ENCODE measurements at places on chromosomes 16 and 17. TPM values are rescaled to one million over a fixed set of nuclear protein-coding genes. Genes with fewer than 3 reads are reported as not detected.

- no peak for DNase-seq
Measured at GRCh38 chr16:17632667-17633066, 161.9 kb upstream of the XYLT1 start.

DNA sequence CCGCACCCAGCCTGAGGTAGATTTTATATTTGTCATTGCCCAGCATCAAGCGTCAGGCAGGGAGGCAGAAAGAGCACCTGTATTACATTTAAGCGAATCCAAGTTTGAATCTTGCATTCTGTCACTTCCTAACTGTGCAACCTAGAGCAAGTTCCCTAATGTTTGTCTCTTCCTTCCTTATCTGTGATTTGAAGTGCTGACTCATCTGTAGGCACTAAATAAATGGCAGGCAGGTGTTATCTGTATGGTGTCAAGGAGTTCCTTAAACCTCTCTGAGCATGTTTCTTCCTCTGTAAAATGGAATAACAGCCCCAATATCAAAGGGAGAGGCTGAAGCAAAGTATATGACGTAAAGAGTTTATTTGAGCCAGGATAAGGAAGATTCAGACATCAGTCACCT lies 24.3 kb downstream of the GP2 start:
- DNase-seq: no peak

GRCh38 chr16:29816694-29817441 lies 916 bp downstream of the PAGR1 start:
- DNase-seq: peak; percentile 78

The C17orf107 gene
- 7.4 TPM for total RNA-seq

- no peak for DNase-seq
Measured at GRCh38 chr16:85290626-85291301, 178.5 kb upstream of the CIBAR2 start.

- DNase-seq: no peak
Measured at GRCh38 chr17:28906276-28906675, 3.4 kb upstream of the DHRS13 start.

GRCh38 chr17:63095459-63095858 lies 129.4 kb downstream of the TANC2 start:
- DNase-seq: no peak

The MSRB1 gene
- total RNA-seq: 13.6 TPM

GRCh38 chr16:66525396-66526180 lies 24.3 kb downstream of the TK2 start:
- DNase-seq: no peak

- DNase-seq: peak; percentile 88
Measured at GRCh38 chr16:2500918-2501750, 12.6 kb upstream of the ATP6V0C start.

DNA sequence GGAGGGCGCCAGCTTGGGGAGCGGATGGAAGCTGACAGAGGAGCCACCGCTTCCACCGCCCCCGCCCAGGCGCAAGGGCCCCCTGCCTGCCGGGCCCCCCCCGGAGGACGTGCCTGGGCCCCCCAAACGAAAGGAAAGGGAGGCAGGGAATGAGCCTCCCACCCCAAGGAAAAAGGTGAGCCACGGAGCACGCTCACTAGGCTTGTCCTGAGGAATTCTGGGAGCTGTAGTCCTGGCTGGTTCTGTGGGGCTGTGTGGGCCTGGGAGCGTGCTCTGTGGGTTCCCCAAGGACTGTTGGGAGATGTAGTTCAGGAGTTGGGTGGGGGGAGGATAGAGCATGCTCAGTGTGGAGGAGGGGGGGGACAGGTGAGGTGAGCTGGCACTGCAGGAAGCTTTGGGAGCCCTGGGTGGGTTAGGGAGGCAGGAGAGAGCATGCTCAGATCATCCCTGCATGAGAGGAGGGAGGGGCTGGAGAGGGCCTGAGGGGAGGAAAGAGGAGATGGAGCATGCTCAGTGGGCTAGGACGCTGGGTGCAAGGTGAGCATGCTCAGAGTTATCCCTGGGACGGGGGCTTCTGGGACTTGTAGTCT lies 4.5 kb downstream of the FBXL19 start:
- peak; percentile 84 for DNase-seq

The HOXB9 gene
- total RNA-seq: not detected

DNA sequence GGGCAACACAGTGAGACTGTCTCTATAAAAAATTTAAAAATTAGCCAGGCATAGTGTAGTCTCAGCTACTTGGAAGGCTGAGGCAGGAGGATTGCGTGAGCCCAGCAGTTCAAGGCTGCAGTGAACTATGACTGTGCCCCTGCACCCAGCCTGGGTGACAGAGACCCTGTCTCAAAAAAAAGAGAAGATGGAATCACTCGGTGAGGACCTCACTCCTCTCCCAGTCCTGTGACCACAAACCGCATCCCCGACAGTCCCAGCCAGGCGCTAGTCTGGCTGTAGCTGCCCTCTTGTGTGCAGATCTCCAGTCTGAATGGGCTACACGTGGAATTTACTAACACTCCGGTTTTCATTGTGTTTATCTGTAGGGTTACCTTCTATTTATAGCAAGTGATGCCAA lies 11.1 kb downstream of the DEXI start:
- no peak for DNase-seq

DNA sequence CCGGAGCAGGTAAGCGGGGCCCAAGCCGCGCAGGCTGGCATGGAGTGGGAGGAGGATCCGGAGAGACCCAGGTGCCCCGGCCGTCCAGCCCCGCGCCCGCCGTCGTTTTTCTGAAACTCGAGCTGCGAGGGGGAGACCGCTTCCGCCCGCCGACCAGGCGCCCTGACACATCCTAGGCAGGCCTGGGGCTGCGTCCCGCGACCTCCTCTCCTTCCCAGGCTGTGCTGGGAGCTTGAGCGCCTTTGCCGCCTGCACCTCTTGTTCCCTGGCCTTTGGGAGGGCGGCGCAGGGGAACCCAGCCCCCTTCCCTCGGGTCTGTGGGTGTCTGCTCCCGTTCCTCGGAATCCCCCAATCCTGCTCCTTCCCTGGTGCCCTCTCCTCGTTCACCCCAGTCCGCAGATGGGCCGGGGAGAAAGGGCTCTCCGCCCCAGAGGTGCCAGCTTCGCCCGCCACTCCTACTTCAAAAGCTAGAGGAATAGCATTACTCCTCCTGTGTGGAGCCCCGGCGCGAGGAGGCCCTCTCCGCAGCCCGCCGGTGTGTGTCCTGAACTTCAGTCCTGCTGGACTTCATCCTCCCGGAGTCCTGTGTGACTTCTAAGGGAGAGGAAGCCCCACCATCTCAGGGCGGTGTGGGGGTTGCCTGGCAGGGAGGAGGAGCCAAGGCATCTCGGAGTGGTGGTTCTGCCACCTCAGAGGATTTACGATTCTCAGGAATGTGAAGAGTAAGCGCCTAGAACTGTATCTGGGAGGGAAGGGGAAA lies 1.0 kb downstream of the NHERF1 start:
- peak; percentile 41 for DNase-seq

The TMED6 gene
- total RNA-seq: 0.69 TPM

- no peak for DNase-seq
Measured at GRCh38 chr17:47669081-47669480, 19.4 kb downstream of the KPNB1 start.

DNA sequence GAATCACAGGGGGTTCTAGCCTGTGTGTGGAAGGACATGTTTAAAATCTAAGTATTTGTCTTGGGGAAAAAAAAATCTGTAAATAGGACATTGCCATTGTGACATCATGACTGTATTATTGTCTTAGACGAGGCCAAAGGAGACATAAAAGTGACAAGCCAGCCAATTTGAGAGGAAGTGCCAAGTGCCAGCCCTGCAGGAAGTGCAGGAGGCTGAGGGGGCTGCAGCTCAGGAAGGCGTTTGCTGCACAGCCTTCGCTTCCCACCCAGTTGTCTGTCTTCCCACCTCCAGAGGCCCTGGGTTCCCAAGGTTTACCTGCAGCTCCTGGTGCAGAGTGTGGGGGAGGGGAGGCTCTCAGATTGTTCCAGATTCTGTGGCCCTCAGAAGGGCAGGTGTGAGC lies 1.3 kb downstream of the ADCY7 start:
- DNase-seq: no peak
